GM20000 (cell line): ENCODE measurements at places on chromosomes 16 and 17.

GRCh38 chr17:82985973-82986372 lies 93.4 kb upstream of the METRNL start:
- peak; percentile 56 for DNase-seq

DNA sequence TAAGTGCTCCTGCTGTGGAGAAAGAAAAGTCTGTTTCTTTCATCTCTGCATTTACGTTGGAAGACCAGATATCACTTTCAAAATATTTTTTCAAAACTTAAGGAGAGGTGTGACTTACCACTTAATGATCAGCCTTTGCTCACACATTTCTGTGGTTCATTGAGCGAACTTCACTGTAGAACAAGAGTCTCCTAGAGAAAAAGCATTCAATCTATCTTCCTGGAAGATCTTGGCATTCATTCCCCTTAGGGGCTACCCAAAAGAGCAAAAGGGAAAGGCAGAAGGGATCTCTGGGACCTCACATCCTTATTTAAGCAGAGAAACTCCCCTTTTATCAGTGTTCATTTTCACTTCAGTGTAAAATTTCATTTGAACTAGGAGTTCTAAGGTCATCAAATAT lies 61.2 kb downstream of the HS3ST3A1 start:
- no peak for DNase-seq

DNA sequence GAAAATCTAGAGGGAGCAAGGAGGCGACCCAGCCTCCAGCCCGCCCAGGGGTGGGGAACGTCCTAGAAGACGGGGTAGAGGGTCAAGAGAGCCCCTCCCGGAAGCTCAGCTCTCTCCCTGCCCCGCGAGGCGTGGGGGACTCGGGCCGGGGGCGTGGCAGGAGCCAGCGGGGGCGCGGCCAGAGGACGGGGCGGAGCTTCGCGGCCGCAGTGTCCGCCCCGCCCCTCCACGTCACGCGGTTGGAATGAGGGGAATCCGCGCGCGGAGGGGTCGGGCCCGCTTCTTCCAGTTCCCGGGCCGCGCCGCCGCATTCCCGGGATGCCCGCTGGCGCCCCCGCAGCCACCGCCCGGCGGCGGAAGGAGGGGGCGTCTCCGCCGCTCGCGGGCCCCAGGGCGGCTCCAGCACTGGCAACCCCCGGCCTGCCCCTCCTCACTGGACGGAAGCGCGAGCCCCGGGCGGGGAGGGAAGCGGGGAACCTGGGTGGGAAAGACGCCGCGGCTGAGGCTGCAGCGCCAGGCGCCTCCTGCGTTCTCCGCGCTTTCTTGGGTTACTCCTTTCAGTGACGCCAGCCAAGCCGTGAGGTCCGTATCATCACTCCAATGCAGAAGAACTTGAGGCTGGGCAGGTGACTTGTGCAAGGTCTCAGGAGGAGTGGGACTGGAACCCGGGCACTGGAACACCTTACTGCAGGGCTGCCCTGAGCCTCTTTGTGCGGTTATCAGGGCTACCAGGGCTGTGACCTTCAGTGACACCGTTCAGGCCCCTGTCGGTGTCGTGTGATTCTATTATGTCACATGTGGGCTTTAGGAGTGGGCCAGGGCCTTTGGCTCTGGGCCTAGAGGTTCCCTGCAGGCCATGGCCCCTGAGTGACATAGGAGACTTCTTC lies 4.3 kb downstream of the MYO1C start:
- peak; percentile 93 for DNase-seq

GRCh38 chr17:76492989-76493501 lies 8.2 kb downstream of the RHBDF2 start:
- peak; percentile 71 for DNase-seq

GRCh38 chr16:11181242-11181898 lies 74.6 kb downstream of the SOCS1 start:
- no peak for DNase-seq

- no peak for DNase-seq
Observed at GRCh38 chr17:34721326-34721725, 141.9 kb downstream of the TMEM132E start.

DNA sequence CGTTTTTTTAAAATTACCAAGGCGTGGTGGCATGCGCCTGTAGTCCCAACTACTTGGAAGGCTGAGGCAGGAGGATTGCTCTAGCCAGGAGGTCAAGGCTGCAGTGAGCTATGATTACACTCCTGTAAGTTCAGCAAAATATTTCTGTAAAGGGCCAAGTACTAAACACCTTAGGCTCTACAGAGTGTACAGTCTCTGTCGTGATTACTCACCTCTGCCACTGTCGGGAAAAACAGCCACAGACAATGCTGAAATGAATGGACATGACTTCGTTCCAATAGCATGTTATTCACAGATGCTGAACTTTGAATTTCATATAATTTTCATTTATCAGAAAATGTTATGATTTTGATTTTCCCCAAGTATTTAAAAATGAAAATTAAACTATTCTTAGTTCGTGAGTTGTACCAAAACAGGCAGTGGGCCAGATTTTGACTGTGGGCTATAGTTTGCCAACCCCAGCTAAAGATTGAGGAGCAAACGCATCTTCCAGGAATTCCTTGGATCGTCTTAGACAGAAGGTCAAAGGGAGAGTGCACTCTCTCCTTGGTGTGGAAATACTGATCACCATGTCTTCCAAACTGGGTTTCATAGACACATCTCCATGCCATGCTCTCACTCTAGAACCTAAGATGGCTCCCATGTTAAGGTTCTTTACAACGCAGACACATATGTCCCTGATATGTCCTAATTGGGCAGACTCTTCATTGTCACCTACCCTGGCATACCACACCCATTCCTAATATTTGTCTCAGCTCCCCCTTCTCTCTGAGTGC lies 89.5 kb downstream of the MARF1 start:
- DNase-seq, result no peak

DNA sequence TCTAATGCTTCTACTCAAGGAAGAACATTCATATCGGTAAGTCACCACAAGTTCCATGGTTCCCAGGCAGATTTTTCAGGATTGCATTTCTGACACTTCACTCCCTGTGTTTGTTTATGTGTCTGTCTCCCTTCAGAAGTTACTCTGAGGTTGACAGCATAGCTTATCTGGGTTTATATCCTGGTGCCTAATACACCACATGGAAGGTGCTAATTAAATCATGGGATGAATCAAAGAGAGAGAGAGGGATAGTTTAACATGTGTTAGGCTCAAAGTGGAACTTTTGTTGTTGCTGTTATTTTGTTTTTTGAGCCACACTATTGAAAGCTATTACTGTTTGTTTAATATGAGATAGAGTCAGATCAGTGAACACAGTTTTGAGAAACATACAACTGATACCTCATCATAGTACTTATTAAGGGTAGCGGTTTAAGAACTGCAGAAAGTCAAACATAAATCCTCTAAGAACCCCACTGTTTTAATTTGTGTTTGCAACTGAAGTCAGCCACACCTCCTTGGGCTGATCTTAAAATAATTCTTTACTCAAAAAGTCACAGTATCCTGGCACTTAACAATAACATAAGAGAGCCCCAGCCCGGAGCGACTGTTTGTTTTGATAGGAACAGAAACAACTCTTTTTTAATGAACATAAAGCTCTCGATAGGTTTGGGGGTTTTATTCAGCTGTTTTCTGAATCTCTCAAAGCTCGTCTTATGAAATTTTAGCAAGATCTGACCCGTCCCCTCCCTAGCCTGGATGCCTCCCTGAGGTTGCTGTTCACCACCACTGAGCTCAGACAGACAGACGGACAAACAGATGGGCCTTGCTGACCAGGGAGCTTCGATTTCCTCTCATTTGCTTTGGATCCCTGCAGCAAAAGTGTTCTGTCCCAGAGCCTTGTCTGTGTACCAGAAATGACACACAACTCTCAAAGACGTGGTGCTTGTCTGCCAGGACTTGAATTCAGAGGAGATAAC lies 98.3 kb upstream of the MYOCD start:
- no peak for DNase-seq

DNA sequence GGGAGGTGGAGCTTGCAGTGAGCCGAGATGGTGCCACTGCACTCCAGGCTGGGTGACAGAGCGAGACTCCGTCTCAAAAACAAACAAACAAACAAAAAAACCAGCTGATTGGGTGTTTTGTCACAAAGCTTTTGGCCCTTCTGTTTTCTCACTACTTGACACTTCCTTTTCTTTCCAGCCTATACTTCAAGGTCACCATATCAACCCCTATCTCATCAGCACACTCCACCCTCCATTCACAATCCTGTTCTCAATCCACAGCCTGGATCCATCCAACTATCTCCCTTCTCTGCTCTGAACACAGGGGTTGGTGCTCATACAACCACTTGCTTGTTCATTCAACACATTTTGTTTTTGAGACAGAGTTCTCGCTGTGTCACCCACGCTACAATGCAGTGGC lies 6.6 kb upstream of the MED11 start:
- no peak for DNase-seq

DNA sequence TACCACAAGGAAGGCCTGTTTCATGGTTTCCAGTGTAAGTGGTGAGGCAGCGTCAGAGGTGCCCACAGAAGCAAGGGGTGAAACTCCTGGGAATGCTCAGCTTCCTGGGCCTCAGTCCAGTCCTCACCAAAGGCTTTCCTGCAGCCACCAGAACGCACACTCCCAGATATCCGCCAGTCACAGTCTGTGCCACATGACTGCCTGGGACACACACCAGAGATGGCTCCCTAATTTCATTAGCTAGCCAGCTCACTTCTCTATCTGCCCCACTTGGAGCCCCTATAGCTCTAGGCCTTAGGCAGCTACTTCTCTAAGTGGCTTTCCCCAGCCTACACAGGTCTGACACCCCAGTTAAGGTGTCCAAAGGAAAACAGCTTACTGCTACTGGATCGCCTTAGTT lies 77.0 kb downstream of the CYTH1 start:
- DNase-seq, result no peak

GRCh38 chr17:44804302-44805089 lies 25.6 kb downstream of the GJC1 start:
- no peak for DNase-seq

DNA sequence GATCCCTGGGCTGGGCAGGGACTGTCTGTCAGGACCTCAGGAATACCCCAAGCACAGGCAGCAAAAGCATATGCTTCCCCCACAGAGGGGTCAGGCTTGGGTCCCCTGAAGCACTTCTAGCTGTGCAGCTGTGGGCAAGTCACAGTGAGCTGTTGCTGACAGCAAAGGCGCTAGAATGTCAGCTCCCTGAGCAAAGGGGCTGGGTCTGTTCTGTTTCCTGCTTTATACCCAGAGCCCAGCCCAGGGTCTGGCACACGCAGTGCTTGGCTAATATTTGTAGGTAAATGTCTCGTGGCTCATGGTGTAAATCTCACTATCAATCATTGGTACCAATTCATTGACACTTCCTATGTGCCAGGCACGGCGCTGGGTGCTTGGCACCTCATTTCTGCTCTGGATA lies 16.6 kb upstream of the MPRIP start:
- DNase-seq, result no peak

DNA sequence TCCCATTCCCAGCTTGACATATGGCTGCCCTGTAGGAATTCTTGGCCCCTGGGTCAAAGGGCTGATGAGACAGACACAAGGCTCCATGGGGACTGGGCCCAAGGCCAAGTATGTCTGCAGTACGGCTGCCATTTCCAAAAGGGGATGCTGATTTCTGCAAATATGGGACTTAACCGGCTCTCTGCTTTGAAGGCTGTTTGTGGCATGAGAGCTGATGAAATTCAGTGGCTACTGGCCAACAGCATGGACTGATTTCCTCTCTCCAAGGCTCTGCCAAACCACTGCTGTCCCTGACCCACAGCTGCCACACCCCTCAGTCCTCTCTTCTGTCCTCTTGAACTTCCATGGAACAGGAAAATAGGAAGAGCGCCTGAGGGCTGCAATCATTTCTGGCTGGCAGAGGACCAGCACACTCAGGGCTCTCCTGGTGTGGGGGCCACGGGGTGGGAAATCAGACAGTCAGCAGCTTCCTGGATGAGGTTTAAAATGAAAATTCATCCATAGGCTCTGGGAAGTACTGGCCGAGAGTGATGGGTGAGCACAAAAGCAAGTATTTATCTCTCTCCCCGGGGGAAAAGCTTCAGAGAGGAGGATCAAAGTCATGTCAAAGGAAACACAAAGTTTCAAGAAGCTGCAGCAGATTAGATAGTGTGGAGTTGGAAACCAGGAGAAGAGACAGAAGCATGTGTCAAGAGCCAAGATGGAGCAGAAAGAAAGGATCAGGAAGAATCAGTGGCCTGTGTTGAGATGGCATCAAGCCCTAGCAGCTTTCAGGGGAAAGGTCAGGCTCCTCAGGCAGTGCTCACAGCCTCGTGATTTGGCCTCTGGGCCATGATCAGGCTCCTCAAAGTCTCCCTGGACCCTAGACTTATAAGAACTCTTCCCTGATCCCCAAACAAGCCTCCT lies 64.1 kb upstream of the SREBF1 start:
- DNase-seq, result no peak

GRCh38 chr17:78996781-78997201 lies 12.8 kb downstream of the CANT1 start:
- no peak for DNase-seq

DNA sequence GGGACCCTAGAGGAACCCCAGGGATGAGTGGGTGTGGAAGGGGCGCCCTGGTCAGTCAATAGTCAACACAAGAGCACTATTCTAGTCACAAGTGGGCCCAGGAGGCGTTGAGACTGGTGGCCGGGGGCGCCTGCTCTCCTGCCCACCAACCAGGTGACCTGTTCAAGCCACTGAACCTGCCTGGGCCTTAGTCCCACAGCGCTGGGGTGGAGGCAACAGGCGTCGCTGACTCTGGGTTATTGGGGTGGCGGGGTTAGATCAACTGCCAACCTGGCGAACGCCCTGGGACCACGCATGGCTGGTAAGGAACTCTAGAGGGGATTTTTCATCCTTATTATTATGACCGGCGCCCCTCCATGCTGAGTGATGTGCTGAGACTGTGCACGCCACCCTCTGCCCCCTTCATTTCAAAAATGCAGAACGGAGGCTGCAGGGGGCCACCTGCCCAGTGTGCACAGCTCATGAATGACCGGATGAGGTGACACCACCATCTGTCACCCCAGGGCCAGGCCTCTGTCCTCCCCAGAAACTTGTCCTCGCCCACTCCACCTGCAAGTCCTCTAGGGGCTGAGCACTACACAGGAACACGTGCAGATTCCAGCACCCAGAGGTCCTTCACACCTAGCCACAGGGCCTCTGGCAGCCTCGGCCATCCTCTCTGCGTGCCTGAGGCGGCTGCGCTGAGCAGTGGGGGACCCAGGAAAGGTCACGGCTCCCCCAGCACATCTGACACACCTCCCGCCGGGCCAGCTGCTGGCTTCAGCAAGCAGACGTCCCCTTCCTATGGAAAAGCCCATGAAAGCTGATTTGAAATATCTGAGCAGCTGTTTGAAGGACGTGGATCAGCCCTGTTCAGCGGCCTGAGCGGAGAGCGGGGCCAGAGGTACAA lies 51.6 kb upstream of the DNAH17 start:
- DNase-seq, result no peak

- no peak for DNase-seq
Observed at GRCh38 chr17:76089680-76090516, 10.9 kb downstream of the ZACN start.
